ENCODE measurements at places on chromosomes 13 and 19.
A peak's percentile ranks its signal among the peaks of the same experiment; 100 is the strongest.

- no peak for DNase-seq
Measured at GRCh38 chr13:97306106-97306505, 84.0 kb downstream of the MBNL2 start.

DNA sequence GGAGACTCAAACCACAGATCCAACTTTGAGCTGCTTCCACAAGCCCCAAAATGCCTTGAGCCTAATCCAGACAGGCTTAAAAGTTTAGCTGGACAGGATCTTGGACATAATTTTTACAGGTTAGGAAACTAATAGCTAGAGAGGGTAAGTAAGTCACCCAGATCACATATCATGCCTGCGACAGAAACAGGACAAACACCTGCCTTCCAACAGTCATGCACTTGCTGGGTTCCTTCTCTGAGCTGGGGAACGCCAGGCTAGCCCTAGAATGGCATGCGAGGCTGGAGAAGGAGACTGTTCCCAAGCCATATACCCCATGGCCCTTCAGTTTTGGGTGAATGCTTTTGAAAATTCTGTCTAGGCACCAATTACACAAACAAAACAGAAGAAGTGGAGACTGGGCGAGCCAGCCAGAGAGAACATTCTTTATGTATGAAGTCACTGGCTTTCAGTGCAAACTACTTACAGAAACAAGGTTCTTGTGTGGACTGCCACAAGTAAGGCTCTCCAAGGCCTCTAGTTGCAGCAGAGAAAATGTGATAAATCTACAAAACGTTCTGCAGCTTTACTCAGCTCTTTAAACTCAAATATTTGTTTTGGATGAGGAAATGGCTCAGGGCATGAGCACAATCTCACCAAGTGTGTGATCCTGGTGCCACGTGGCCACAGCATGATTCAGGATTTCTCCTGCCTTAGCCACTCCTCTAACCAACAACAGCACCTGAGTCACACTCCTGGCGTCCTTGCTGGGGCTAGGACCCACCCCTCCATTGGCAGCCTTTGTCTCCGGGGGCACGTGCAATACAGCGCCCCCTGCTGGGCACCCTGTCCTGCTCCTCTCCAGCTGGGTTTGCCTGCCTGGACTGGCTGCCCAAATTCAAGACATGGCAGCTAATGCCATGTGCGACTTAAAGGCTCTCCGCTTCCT lies 73.4 kb upstream of the UBL3 start:
- peak; percentile 95 for DNase-seq

GRCh38 chr13:65856431-65856830 lies 1373.7 kb downstream of the PCDH9 start:
- peak; percentile 17 for DNase-seq

DNA sequence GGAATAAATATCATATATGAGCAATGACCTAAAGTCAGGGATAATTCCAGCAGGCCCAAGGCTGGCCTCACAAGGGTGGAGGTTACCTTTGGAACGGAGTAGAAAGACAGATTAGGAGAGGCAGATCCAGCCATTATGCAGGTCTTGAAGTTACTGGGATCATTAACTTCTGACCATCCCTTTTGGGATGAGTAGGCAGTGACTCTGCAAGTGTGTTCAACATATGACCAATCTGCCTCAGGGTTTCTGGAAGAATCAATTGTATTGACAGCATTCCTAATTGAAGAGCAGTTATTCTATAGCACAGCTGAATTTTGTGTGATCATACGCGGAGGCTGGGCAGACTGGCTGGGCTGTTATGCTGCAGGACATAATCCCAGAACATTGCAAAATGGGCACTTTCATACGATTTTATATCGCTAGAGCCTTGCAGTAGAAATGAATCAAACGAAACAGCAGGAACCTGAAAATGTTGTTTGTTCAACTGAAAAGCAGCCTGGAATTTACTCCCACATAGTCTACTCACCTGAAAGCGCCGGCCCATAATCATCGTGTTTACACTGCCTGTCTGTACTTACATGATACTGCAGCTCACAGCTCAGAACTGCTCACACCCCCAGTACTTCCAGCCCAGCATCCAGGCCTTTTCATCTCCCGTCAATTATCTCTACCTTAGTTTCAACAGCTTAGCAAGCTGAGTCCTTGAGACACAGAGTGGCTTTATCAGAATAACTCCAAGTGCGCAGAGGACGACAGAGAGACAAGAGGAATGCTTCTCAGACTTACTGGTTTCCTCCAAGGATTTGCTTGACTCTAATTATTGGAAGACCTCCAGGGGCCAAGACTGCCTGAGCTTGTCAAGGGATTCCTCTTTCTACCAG lies 556.1 kb downstream of the EFNB2 start:
- peak; percentile 70 for DNase-seq

GRCh38 chr19:17244618-17245534 lies 843 bp downstream of the NR2F6 start:
- no peak for DNase-seq

DNA sequence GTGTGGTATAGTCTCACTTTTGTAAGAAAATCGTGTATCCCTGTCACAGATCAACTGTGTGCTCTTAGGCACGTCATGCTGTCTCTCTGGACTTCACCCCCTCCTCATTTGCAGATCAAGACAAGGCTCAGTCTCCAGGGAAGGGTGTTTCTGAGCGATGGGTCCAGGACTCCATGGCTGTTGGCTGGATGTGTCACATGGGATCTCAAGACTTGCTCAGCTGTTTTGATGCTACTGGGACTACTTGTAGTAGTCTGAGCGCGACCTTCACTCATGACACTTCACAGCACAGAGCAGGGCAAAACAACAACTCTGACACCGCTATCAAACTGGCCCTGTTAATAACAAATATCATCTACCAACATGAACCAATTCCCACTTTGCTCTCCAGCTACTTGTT lies 36.2 kb downstream of the SMAD9 start:
- DNase-seq = no peak

- DNase-seq = peak; percentile 60
Measured at GRCh38 chr13:113207890-113208420, 514 bp downstream of the PCID2 start.

DNA sequence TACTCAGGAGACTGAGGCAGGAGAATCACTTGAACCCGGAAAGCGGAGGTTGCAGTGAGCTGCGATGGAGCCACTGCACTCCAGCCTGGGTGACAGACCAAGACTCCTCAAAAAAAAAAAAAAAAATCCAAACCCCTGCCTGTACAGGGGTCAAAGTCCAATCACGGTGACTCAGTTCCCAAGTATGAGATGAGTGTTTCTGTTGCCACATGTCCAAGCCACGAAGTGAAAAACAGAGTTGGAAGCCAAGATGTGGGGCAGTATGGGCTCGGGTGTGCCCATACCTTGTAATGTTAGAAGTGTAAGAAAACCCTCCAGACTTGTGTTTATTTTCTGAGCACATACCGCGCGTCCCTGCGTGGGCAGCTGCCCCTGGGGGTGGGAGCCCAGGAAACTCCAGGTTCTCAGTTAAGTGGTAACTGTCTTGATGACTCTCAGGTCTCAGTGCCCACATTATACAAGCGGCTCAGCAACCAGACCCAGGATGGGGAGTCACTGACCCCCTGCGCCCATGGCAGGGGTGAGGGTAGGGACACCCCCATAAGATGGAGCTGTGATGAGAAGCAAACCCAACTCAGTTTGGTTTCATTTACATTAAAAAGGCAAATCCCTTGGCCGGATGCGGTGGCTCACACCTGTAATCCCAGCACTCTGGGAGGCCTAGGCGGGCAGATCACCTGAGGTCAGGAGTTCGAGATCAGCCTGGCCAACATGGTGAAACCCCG lies 1.2 kb upstream of the GPX4 start:
- DNase-seq = no peak

Measured in cardiac muscle cell (in vitro differentiated cells and primary cell).